ENCODE measurements at places on chromosomes 12 and 14. TPM values are rescaled to one million over a fixed set of nuclear protein-coding genes. Genes with fewer than 3 reads are reported as not detected.

- no peak overlapping the region for H3K27ac ChIP-seq
- no peaks in the 10 kb centered on the region for H3K36me3 ChIP-seq
- no peak for DNase-seq
- no peak overlapping the region for H3K4me3 ChIP-seq
- no peaks in the 10 kb centered on the region for H3K4me1 ChIP-seq
Measured at GRCh38 chr14:53330441-53330840, 177.3 kb upstream of the DDHD1 start.

Gene ASB2
- 174 TPM for total RNA-seq

- H3K27me3 ChIP-seq = no peaks in the 10 kb centered on the region
- DNase-seq = no peak
- no peak overlapping the region for H3K27ac ChIP-seq
- peak overlapping the region; percentile 71 for H3K4me3 ChIP-seq
- no peaks in the 10 kb centered on the region for H3K36me3 ChIP-seq
Measured at GRCh38 chr12:132188451-132188901, 44.2 kb downstream of the NOC4L start.

Gene KCNA1
- not detected for total RNA-seq

GRCh38 chr12:24947541-24948419 is 1.1 kb downstream of the BCAT1 start:
- DNase-seq = no peak
- H3K4me3 ChIP-seq = peak overlapping the region; percentile 57
- H3K4me1 ChIP-seq = no peaks in the 10 kb centered on the region
- H3K27me3 ChIP-seq = no peaks in the 10 kb centered on the region

Gene RARG
- total RNA-seq = 22.5 TPM

DNA sequence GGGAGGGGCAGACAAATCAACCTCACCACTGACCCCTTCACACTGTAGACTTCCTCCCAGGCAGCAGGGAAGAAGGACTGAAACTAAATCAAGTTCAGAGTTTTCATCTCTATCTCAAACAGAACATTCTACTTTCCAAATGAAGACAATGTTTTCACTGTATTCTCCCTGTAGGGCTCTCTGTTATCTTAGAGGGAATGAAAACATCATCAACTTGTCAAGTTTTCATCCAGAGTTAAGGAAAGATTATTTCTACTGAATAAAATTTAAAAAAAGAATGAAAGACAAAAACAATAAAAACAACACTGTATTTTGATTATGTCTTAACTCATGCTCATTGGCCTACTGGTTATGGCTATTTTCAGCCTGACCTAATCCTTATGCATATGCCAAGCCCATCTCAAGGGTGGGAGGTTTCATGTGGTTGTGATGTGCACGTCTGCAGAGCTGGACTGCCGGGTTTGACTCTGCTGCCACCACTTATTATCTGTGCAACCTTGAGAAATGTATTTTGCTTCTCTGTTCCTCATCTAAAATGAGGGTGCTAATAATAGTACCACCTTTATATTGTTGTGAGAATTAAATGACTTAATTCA is 152.0 kb upstream of the AVPR1A start:
- no peaks in the 10 kb centered on the region for H3K36me3 ChIP-seq
- no peak for DNase-seq
- H3K4me1 ChIP-seq = no peaks in the 10 kb centered on the region
- no peaks in the 10 kb centered on the region for H3K27me3 ChIP-seq
- no peak overlapping the region for H3K27ac ChIP-seq
- no peak overlapping the region for H3K4me3 ChIP-seq

DNA sequence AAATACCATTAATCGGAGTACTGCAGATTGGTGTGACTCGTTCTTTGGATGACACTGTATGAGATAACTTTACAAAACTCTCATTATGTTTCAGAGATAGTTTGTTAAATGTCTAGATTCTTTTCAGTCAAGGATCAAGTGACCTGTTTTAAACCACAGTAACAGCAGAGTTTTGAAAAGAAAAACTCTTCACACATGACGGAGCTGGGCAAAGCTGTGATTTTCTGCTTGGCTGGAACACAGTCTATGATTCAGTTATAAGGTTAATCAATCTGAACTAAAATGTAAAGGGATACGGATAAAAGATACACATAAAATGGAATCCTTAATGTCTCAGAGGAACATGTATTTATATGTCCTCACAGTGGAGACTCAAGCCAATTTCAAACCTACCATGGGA is 573.2 kb downstream of the PRKD1 start:
- no peaks in the 10 kb centered on the region for H3K27me3 ChIP-seq
- no peaks in the 10 kb centered on the region for H3K36me3 ChIP-seq
- H3K4me3 ChIP-seq = no peak overlapping the region
- no peak for DNase-seq
- no peak overlapping the region for H3K27ac ChIP-seq

- H3K4me3 ChIP-seq = no peak overlapping the region
- H3K4me1 ChIP-seq = no peaks in the 10 kb centered on the region
- no peaks in the 10 kb centered on the region for H3K36me3 ChIP-seq
- H3K27ac ChIP-seq = no peak overlapping the region
- DNase-seq = no peak
Measured at GRCh38 chr12:40171501-40171900, 53.3 kb upstream of the LRRK2 start.

DNA sequence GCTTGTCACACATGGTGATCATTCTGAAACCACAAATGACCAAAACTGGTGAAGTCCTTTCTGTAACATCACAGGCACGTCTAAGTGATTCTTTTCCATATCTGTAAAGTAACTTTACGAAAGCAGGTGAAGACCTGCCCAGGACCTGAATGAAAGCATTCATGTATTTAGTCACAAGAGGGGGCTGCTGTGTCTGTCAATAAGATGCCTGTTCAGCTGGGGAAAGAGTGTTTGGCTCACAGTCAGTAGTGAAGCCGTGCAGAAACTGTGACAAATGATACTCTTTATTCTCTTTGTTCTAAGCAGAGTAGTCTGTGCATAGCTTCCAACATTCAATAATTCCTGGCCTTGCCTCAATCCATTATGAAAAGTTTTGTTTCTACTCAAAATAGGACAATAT is 373.5 kb upstream of the OR4E1 start:
- no peak overlapping the region for H3K4me3 ChIP-seq
- no peak for DNase-seq
- no peaks in the 10 kb centered on the region for H3K36me3 ChIP-seq
- H3K27me3 ChIP-seq = no peaks in the 10 kb centered on the region
- H3K4me1 ChIP-seq = no peaks in the 10 kb centered on the region

DNA sequence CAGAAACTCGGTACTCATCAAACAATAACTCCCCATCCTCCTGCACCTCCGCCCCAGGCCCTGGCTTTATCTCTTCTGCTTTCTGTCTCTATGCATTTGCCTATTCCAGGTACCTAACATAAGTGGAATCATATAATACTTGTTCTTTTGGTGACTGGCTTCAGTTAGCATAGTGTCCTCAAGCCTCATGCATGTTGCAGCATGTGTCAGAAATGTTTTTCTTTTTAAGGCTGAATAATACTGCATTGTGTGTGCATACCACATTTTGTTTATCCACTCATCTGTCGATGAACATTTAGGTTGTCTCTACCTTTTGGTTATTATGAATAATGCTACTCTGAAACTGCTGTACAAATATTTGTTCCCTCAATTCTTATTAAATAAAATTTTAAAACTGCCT is 117.1 kb downstream of the KICS2 start:
- no peak overlapping the region for H3K4me3 ChIP-seq
- no peaks in the 10 kb centered on the region for H3K36me3 ChIP-seq
- H3K27me3 ChIP-seq = no peaks in the 10 kb centered on the region

GRCh38 chr12:98352218-98352811 is 163.1 kb upstream of the TMPO start:
- H3K4me3 ChIP-seq = no peak overlapping the region
- no peaks in the 10 kb centered on the region for H3K4me1 ChIP-seq
- H3K36me3 ChIP-seq = no peaks in the 10 kb centered on the region
- DNase-seq = no peak

DNA sequence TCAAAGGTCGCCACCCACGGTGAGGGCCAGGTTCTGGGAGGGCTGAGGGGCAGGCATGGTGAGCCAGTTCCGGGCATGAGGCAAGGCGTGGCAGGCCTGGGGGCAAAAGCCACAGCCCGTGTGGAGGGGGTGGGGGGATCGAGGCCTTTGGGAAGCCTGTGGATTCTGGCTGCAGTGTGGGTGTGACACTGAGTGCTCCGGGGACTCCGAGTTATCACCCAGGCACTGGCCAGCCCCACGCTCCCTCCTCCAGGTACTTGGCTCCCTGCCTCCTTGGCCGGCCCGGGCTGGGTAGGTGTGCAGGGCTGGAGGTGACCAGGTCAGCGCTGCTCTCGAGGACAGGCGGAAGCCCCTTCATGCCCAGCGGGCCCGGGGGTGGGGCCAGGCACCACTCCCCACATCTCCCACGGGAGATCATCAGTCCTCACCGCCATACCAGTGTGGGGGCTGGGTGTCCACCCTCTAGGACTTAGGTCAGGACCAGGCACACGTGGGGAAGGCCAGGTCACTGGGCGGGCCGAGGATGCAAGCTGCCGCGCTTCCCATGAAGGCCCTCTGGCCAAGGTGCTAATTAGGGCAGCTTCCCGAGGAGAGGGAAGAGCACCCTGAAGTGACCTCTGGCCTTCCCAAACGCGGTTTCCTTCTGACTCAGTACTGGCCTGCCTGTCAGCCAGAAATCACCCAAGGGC is 34.1 kb upstream of the TDRD9 start:
- peaks cover 12% of the 10 kb centered on the region for H3K4me1 ChIP-seq
- H3K4me3 ChIP-seq = no peak overlapping the region
- no peaks in the 10 kb centered on the region for H3K27me3 ChIP-seq
- no peak for DNase-seq

DNA sequence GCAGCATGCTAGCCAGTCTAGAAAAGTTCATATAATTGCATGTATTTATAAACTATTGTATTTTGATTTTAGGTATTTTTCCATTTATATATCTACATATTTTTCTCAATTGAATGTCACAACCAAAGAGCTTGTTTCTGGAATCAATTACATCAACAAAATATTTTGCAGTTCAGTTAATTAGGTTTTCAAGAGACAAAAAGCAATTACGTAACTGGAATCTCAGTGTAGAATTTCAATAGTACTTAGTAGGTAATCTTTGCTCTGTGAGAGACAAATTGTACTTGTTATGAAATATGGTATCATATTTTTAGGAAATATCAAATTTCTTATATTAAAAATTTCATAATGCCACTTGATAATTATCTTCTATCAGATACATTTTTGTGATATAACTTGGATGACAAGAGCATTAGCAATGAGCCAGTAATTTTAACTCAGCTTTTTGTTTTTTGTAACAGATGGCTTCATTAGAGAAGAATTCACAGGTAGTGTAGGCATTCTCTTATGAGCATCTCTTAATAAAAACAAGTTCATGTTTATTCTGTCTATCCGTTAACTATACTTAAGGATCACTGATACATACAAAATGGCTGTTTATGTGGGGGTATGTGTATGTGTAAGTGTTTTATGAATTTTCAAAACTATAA is 774.7 kb downstream of the C12orf50 start:
- DNase-seq = no peak
- no peak overlapping the region for H3K4me3 ChIP-seq
- H3K27me3 ChIP-seq = no peaks in the 10 kb centered on the region
- no peaks in the 10 kb centered on the region for H3K4me1 ChIP-seq
- H3K36me3 ChIP-seq = no peaks in the 10 kb centered on the region
- H3K27ac ChIP-seq = no peak overlapping the region

Gene RBP5
- not detected for total RNA-seq

Data from heart left ventricle (tissue), 16 donors.